ENCODE measurements at places on chromosomes 12 and 14. TPM values are rescaled to one million over a fixed set of nuclear protein-coding genes. Genes with fewer than 3 reads are reported as not detected.

Gene PMCH
- total RNA-seq = 0.45 TPM

Gene IL22
- 253 TPM for total RNA-seq

Gene PRIMA1
- not detected for total RNA-seq

Gene BCL11B
- 52.9 TPM for total RNA-seq
